ENCODE measurements at places on chromosomes 11 and 22.

DNA sequence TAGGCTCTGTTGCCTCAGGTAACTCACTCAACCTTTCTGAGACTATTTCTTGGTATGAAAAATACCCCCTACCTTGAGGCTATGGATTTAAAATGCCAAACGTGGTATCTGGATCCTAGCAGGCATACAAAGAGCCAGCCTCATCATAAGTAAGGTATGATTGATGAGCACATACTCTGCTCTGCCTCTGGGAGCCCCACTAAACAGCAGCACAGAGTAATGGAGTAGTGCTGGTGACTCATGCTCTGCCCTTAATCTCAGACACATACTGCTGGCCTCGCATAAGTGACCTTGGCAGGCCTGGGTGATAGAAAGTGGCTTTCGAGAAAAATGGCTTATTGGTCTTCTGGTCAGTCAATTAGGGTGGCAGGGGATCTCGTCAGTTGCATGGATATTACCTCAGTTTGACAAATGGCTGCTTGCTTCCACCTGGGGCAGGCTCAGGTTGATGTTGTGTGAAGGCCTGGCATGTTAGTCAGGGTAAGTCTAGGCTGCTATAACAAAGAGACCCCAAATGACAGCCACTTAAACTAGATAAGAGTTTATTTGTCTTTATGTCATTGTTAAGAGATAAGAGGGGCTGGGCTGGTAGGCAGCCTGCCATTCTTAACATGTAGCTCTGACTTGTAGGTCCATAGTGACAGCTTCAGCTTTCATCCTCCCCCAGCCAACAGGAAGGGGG, 15.2 kb upstream of the SLC6A5 start:
- DNase-seq: no peak

- no peak for DNase-seq
These were observed 123.0 kb downstream of the TRIM44 start for GRCh38 chr11:35785287-35786167.

GRCh38 chr11:66335531-66336233, 552 bp downstream of the RIN1 start:
- DNase-seq: peak; percentile 50

DNA sequence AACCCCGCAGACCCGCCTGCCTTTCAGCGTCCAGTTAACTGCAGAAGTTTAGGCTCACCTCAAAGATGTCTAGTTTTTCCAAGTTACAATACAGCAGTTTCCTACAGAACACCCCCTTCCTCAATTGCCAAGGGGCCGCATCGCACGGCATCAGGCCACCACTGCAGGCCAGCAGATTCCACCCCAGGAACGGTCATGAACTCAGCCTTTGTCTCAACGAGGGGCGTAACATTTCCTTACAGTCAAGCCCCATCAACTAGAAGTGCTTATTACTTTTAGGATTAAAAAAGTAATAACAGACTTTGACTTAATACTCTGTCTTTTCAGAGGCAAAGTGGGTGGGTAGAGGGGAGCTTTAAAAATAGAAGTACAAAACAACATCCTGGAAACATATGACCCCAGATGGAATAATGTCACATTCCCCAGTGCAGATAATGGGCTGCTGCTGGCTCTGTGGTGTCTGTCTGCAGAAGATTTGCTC, 36.3 kb downstream of the PPP2R1B start:
- DNase-seq: no peak

GRCh38 chr11:47971501-47971900, 8.9 kb upstream of the PTPRJ start:
- no peak for DNase-seq

DNA sequence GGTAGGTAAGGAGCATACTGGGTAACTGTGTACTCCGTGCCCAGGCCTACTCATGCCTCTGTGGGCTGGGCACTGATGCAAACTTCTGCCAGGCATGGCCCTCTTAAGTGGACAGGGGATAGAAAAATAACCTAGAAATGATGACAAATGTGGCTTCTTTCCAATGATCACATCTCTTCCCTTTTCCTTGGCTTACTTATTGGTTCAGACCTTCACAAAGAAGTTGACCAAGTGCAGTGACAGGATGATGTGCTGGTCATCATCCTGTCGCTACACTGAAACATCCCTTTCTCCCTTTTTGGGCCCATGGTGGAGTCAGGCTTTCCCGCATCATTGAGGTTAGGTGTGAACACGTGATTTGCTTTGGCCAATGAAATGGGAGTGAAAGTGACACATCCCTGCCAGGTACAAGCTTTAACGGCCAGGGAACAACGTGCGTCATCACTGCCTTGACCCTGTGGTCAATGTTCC, 31.8 kb upstream of the APOBEC3A start:
- DNase-seq: no peak

- DNase-seq: peak; percentile 1
These were observed 121.1 kb upstream of the TMEM45B start for GRCh38 chr11:129694538-129694937.

GRCh38 chr22:43260331-43261231, 73.6 kb upstream of the TTLL12 start:
- DNase-seq: peak; percentile 46

- no peak for DNase-seq
These were observed 626 bp upstream of the F2 start for GRCh38 chr11:46718155-46719019.

DNA sequence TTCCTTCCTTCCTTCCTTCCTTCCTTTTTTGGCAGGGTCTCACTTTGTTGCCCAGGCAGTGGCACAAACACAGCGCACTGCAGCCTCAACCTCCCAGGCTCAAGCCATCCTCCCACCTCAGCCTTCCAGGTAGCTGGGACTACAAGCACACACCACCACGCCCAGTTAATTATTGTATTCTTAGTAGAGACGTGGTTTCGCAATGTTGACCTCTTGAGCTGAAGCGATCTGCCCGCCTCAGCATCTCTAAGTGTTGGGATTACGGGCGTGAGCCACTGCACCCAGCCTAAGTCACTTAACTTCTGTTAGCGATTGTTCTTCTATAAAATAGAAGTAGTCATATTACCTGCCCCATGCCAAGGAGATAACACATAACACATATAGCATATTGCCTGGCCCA, 2.8 kb upstream of the SYTL2 start:
- DNase-seq: no peak

Data from cerebellar cortex (tissue), 1 donor.